ENCODE measurements at places on chromosomes 2 and 18.
A peak's percentile ranks its signal among the peaks of the same experiment; 100 is the strongest.

DNA sequence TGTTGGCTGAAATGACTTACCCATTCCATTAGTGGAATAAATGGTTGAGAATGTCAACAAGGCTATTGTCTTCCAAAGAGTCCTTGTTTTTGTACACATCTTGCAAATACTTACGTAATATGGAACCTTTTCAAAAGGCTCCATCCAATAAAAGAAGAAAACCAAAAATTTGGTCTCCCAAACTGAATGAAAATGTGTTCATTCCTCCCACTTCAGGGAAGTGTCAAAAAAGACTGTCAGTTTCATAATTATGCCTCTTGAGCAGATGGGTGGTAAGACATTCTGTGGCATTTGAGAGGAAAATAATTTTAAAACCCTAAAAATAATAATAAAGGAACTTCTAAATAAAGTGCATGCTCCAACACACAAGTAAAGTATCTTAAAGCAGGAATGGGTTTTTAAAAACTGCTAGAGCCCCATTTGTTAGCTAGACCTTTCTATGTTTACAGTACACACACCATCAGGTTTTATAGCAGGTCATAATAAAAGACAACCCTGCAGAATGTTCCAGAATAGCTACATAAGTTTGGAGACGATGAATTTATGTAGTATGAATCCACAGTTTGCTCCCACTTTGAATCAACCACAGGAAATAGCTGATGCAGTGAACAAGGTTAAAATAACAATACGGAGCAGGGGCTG is 843.7 kb downstream of the LRRTM4 start:
- DNase-seq, result no peak

- no peak for DNase-seq
Observed at GRCh38 chr2:122148128-122148767, 392.8 kb downstream of the TSN start.

DNA sequence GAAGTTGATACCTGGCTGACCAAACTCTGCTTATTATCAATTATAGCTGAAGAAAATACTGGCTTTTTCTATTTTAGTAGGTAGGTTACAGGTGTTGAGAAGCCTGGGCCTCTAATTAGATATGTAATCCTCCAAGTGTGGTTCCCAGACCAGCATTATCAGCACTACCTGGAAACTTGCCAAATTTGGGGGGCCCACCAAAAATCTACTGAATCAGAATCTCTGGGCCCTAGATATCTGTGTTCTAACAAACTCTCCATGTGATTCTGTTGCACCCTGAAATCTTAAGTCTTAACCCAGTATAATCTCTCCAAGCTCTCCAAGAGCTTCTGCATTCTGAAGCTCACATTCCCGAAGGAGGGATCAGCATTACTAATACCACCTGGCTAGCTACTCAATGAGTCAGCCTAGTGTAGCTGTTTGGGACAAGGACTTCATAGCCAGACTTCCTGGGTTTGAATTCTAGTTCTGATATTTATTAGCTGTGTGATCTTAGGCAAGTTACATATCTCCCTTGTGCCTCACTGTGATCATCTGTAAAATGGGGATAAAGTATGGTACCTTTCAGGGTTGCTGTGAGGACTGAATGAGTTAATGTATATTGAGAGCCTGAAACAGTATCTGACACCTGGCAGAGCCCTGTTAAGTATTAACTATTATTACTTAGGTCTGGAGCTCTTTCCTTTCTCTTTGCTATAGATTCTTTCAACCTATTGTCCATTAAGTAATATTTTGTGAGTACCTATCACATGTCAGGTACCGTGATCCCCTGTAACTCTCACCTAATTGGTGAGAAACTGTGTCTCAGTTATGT is 94.1 kb upstream of the CD302 start:
- no peak for DNase-seq

DNA sequence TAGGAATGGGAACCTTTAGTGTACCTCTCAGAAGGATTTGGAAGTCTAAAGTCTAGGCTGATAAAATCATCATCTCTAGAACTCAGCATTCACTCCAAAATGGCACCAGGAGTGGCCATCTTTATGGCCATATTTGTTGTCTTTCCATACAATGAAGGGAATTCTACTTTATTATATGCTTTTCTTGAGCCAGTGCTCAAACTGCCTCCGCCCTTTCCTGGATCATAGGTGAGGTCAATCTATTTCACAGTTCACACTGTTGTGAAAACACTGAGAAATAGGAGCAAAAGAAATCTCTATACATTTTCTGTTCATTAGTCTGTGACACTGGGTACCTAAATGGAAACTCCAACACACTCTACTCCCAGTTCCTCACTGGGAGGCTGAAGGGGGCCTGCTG is 55.6 kb downstream of the SP110 start:
- DNase-seq, result no peak

DNA sequence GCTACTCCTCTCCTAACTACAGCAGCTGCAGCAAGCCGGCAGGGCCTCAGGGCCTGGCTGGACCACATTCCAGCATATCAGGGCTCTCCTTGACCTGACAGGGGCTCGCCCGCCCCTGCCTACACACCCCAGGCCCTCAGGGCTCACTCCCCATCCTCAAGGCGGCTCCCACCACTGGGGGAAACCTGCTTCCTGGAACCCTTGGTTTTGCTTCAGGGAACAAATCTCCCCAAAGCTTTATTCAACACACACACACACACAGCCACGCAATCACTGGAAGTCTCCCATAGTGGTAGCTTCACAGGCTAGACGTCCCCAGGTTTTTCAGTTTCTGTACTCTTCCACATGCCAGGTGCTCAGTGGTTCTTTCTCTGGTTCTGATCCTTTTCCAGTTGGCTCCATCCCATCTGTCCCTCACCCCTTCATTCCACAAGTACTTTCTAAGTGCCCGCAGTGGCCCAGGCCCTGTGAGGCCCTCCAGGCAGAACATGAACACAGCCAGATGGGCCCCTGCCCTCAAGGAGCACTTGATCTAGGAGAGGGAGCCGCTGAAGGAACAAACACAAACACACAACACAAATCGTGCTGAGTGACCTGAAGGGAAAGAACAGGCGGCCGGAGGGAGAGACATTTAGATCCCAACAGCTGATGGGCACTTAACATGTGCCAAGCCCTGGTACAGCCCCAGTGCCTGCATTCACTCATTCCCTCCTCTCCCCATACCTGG is 51.1 kb downstream of the TNS1 start:
- no peak for DNase-seq

- DNase-seq, result no peak
Observed at GRCh38 chr2:119029297-119029696, 87.3 kb downstream of the MARCO start.

DNA sequence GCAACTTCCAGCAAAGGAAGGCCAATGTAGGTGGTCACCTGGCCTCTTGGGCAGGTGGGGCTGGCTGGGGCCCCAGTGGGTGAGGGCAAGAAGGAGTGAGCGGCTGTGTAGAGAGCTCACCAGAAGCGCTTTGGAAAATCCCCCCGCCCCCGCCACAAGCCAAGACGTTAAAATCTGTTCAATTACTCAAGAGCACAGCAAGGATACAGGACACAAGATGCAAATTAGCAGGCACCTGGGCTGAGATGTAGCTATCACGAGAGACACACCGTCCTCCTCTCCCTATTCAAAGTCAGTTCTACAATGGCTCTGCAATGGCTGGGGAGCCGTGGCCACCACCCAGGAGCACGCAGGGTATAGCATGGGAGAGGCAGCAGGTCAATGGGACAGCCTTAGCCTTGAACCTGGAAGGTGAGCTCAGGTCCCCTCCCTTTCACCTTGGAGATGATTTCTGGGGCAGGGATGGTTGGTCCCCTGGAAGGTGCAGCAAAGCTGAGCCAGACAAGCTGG is 38.5 kb upstream of the GPR17 start:
- no peak for DNase-seq

GRCh38 chr2:195022508-195022830 is 634.6 kb upstream of the SLC39A10 start:
- no peak for DNase-seq

DNA sequence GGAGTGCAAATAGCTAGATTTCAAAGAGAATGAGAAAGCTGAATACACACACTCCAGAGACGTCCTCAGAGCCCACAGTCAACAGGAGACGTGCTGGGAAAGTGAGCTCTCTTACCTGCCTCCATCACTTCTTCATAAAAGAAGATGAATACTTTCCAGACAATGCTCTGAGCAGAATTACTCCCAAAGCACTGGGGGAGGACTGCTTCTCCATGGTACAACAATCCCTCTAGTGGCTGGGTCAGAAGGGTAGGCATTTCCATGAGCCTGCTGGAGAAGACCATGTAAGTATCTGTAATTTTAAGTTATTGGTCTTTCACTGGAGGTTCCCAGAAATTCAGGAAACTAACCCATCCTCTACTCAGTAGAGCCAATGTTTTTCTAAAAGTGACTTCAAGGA is 190.3 kb downstream of the RBM43 start:
- no peak for DNase-seq

- no peak for DNase-seq
Observed at GRCh38 chr2:3169106-3169870, 208.3 kb downstream of the EIPR1 start.

GRCh38 chr18:55237660-55238059 is 278.4 kb upstream of the CCDC68 start:
- no peak for DNase-seq

GRCh38 chr2:156592809-156593593 is 156.8 kb downstream of the GPD2 start:
- DNase-seq, result no peak

DNA sequence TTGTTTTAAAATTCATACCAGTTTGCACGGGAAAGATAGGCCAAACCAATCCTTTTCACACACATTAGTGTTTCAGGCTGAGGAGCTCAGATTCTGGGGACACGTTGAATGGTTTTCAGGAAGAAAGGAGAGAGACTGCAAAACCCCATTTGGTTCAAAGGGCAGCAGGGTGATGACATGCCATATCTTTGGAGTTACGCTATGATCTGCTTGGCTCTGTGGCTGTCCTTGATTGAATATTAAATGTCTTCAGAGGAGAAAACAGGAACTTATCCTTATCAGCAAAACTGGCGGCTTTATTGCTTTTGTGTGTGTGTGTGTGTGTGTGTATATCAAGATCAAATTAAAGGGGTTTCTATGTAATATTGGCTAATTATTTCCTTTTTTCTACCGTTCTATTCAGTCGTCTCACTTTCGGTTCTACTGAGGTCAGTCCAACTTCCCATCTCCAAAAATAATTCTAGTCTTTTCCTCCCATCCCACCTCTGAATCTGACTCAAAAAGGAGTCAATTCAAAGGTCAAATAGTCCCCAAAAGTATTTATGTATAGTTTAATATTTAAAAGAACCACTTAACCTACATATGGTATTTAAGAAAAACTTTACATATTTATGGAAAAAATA is 292.9 kb upstream of the CCDC68 start:
- no peak for DNase-seq

DNA sequence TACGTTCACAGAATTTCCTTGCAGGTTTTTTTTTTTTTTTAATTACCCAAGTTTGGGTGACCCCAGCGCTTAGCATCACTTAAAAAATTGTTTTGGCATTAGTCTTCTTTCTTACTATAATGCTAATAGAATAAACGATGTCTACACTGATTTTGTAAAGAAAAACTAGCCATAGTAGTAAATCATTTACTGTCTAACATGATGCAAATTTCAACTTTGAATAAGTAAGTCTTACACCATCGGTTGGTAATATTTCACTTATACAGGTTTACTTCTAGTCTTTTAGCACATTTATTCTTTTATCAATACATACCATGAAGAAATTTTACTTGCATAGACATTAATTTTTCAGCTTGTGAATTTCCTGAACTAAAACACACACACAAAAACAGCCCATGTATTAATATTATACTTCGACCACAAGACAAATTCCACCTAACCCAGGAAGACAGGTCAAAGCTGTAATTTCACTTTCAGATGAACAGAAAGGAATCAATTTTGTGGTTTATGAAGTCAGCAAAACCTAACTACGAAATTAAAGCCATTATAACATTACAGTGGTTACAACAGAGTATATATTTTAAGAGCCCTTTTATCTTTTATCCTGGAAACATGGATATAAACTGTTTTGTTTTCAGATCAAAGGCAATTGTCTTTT is 1.9 kb downstream of the YES1 start:
- DNase-seq, result no peak

- no peak for DNase-seq
Observed at GRCh38 chr2:88667219-88667618, 24.3 kb upstream of the RPIA start.

GRCh38 chr18:54218299-54218698 is 6.2 kb downstream of the MBD2 start:
- DNase-seq, result no peak

DNA sequence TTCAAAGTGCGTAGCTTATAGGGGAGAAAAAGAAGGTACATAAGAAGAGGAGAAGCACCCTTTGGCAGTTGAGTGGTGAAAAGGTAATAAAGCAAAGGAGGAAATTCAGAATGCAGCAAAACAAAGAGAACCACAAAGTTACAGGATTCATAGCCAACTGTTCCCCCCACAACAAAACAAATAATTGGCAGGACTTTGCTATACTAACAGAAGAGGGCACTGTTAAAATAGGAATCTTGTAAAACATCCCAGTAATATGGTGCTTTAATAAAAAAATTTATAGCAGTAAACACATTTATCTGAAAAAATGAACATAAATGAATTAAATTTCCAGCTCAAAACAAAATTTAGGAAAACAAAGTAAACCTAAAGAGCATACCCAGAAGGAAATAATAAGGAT is 42.3 kb downstream of the R3HDM1 start:
- no peak for DNase-seq

- no peak for DNase-seq
Observed at GRCh38 chr18:47172476-47172875, 3.7 kb downstream of the IER3IP1 start.

DNA sequence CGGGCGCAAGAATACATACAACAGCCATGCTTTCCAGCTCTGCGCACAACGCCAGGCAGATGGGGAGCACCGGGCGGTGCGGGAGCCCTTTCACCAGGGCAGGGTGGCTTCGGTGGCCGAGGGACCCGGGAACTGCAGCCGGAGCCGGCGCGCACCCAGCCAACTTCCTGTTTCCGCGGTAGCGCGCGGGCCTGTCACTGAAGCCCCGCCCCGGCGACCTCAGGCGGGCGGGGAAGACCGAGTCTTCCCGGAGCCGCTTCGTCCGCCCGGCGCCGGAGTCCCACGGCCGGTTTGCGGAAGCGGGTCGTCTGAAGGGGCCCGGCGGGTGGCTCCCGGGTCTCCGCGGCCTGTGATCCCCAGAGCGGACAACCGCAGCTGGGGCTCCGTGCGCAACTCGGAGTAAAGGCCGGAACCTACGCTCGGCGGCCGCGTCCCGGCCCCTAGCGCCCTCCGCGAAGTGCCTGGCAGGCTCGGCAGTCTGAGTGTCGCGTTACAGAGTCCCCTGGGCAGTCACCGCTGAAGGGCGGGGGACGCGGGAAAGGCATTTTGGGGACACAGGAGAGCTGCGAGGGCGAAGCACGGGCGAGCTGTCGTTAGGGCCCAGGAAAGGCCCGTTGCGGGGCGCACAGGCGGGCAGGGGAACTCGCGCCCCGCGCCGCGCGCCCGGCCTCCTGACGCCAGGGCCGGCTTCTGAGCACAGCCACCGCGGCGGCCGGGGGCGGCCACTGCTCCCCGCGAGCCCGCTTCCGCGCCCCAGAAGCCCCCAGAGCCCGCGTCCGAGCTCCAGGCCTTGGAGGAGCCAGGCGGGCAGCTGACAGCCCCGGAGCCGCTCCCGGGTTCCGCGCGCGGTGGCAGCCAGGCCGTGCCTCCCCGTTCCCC is at the start of gene MPPE1:
Gene MPPE1 (minus strand): TSS at position 136 of the 879 bp plus-strand sequence. CDS start 11,053 bp downstream, outside the sequence.
- peak; percentile 89 for DNase-seq

- no peak for DNase-seq
Observed at GRCh38 chr2:229917793-229918192, 4.0 kb downstream of the TRIP12 start.
